Endothelial cell of umbilical vein (primary cell): ENCODE measurements at places on chromosomes 5 and 9. TPM values are rescaled to one million over a fixed set of nuclear protein-coding genes. Genes with fewer than 3 reads are reported as not detected.

DNA sequence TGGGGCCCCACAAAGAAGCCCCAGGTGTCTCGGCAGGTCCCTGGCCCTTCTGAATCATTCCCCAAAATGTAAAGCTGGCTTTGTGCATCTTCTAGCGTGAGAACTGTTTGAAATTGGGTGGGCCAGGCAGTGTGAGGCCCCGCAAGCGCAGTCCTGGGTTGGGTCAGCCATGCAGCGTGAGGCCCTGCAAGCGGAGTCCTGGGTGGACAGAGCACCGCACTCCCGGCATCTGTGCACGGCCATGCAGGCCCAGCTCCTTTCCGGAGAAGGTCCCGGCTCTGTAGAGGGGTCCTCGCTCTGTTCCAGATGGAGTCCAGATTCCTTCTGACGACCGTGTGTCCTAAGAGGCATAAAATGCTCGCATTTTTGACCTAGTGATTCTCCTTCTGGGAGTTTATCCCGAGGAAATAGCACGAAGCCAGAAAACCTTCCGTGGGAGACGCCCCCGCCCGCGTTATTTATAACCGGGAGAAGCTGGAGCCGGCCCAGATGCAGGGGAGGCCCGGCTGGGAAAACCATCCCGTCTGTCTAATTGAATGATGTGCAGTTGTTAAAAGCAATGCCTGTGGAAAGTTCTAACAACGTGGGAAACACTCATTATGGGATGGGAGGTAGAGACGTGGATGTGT lies 19.4 kb upstream of the NOTCH1 start:
- peaks cover 12% of the 10 kb centered on the region for H3K4me1 ChIP-seq
- no peaks in the 10 kb centered on the region for H3K36me3 ChIP-seq
- DNase-seq = no peak
- H3K27me3 ChIP-seq = no peaks in the 10 kb centered on the region

GRCh38 chr5:102999191-102999590 lies 120.7 kb downstream of the GIN1 start:
- H3K27ac ChIP-seq = no peak overlapping the region
- no peaks in the 10 kb centered on the region for H3K36me3 ChIP-seq
- no peak overlapping the region for H3K4me3 ChIP-seq
- DNase-seq = no peak
- H3K4me1 ChIP-seq = no peaks in the 10 kb centered on the region

DNA sequence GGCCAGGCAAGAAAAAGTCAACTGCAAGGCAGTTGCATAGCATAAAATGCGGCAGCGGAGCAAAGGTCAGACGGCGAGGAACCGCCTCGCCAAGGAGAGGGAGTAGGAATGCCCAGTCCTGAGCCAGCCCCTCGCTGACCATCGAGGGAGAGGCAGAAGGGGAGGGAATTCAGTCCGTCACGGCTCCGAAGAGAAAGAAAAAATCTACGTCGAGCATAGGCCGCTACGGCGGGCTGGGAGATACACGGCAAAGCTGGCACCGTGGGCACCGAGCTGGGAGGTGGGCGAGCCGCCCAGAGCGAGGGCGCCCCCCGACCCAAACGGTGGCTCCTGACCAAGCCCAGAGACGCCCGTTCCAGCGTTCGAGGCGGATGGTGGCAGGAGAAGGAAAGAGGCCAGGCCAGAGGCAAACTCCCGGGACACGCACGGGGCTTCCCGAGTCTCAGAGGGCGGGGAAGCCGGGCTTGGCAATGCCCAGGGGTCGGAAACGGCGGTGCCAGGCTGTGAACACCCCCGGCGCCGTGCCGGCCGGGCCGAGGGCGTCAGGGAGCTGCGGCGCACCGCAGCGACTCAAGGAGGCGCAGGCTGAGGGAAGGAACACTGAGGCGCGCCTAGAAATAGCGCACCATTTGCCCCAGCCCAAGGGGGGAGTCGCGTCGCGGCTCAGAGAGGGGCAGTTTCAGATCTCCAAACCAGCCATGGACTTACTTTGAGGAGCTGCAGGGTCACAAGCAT lies 518 bp downstream of the SPRY4 start:
- DNase-seq = peak; percentile 46
- no peaks in the 10 kb centered on the region for H3K36me3 ChIP-seq
- H3K4me1 ChIP-seq = peaks cover 55% of the 10 kb centered on the region
- H3K27me3 ChIP-seq = no peaks in the 10 kb centered on the region
- H3K4me3 ChIP-seq = peak overlapping the region; percentile 89

GRCh38 chr5:147671365-147671764 lies 111.2 kb downstream of the JAKMIP2 start:
- DNase-seq = no peak
- no peak overlapping the region for H3K27ac ChIP-seq
- H3K36me3 ChIP-seq = no peaks in the 10 kb centered on the region
- H3K4me3 ChIP-seq = no peak overlapping the region

GRCh38 chr5:132753135-132753987 lies 6.1 kb downstream of the CCNI2 start:
- DNase-seq = no peak
- H3K27ac ChIP-seq = no peak overlapping the region
- H3K4me1 ChIP-seq = no peaks in the 10 kb centered on the region

DNA sequence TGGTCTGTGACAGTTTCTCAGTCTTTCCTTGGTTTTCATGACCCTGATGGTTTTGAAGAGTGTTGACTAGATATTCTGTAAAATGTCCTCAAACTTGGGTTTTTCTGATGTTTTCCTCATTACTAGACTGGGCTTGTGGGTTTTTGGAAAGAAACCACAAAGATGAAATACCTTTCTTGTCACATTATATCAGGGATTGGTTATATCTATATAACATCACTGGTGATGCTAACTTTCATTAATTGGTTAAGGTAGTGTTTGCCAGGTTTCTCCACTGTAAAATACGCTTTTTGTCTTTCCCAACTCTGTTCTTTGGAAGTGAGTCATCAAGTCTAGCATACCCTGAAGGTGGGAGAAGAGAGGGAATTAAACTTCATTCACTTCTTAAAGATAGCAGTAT lies 3.3 kb upstream of the IL31RA start:
- no peak overlapping the region for H3K4me3 ChIP-seq
- H3K27me3 ChIP-seq = no peaks in the 10 kb centered on the region
- H3K36me3 ChIP-seq = no peaks in the 10 kb centered on the region
- no peak for DNase-seq

DNA sequence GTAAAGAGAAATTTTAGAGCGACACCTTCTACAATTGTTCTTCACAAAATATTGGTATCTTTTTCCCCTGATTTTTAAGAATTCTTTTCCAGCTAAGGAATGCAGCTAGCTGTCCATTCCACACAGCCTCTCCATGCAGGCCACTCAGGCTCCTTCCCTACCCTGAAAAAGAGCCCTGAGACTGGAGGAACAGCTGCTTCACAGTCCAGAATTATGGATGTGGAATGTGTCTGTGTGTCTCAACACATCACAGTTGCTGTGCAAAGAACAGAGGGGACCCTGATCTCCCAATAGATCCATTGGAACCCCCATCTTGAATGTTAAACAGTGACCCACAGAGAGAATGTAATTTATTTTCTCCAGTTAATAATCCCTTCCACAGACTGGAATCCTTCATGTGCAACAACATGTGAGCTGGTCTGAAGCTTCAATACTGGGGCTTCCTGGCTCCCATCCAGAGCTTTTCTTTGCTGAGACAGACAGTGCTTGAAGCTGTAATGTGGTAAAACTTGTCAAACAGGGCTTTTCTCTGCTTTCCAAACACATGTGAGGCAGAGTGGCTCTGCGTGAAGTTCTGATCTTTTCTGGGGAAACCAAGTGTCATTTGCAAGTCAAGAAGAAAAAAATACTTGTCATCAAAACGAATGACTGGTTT lies 53.3 kb upstream of the SMC5 start:
- no peak overlapping the region for H3K4me3 ChIP-seq
- H3K27ac ChIP-seq = no peak overlapping the region
- DNase-seq = no peak
- no peaks in the 10 kb centered on the region for H3K27me3 ChIP-seq
- H3K36me3 ChIP-seq = no peaks in the 10 kb centered on the region
- no peaks in the 10 kb centered on the region for H3K4me1 ChIP-seq

GRCh38 chr5:93511445-93511844 lies 69.6 kb downstream of the NR2F1-AS1 start:
- H3K27ac ChIP-seq = peak overlapping the region; percentile 86
- DNase-seq = no peak
- H3K27me3 ChIP-seq = no peaks in the 10 kb centered on the region
- no peak overlapping the region for H3K4me3 ChIP-seq
- H3K4me1 ChIP-seq = peaks cover 25% of the 10 kb centered on the region

- no peak overlapping the region for H3K27ac ChIP-seq
- no peak overlapping the region for H3K4me3 ChIP-seq
- H3K4me1 ChIP-seq = peaks cover 4% of the 10 kb centered on the region
- H3K27me3 ChIP-seq = peaks cover 30% of the 10 kb centered on the region
Observed at GRCh38 chr9:136133191-136133958, 14.7 kb upstream of the TMEM250 start.

GRCh38 chr5:96781031-96781971 lies 26.4 kb downstream of the ERAP1 start:
- H3K4me1 ChIP-seq = peaks cover 19% of the 10 kb centered on the region
- H3K36me3 ChIP-seq = peaks cover 11% of the 10 kb centered on the region
- no peaks in the 10 kb centered on the region for H3K27me3 ChIP-seq
- peak; percentile 53 for DNase-seq
- peak overlapping the region; percentile 63 for H3K27ac ChIP-seq

DNA sequence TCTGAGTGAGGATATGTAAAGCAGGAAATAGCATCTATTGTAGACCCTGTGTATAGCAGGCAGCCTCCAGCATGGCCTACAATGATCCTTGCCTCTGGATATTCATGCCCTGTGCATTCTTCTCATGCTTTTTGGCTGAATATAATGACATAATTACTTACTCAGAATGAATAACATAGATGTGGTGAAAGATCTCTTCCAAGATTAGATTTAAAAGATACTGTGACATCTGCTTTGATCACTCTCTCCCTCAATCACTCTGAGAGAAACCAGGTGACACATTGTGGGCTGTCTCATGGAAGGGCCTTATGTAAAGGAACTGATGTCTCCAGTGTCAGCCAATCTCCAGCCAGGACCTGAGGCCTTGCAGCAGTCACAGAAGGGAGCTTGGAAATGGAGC lies 376.7 kb downstream of the DNAH5 start:
- H3K27ac ChIP-seq = no peak overlapping the region
- H3K4me3 ChIP-seq = no peak overlapping the region
- H3K36me3 ChIP-seq = no peaks in the 10 kb centered on the region
- no peaks in the 10 kb centered on the region for H3K27me3 ChIP-seq
- no peak for DNase-seq
- no peaks in the 10 kb centered on the region for H3K4me1 ChIP-seq

DNA sequence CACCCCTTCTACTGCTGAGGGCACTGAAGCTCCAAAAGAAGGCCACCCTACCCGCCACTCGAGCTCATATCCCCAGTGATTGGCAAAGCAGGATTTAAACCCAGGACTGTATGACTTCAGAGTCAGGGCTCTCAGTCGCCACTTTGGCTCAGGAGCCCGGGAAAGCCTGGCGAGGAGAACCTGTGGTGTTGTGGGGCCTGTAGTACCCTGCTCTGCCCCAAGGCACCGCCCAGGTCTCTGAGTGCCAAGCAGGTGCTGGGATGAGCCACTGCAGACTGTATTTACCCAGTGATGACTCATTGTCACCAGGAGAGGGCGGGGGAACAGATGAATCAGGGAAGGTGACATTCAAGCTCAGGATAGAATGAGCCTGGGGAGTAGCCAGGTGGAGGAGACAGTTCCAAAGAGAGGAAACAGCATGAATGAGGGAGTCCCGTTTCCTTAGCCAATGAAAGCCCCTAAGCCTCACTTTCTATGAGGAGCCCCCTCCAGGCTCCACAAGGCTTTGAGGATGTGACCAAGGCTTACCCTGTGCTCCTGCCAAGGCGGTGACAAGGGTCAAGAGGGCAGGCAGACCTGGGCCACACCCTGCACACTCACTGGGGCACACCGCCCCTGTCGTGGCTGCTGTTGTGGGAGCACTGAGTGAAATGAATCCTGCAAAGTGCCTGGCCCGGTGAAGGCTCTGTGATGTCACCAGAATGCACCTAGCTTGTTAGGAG lies 17.8 kb upstream of the DPM2 start:
- peaks cover 6% of the 10 kb centered on the region for H3K4me1 ChIP-seq
- H3K4me3 ChIP-seq = no peak overlapping the region
- peak; percentile 21 for DNase-seq
- no peak overlapping the region for H3K27ac ChIP-seq
- H3K36me3 ChIP-seq = no peaks in the 10 kb centered on the region

DNA sequence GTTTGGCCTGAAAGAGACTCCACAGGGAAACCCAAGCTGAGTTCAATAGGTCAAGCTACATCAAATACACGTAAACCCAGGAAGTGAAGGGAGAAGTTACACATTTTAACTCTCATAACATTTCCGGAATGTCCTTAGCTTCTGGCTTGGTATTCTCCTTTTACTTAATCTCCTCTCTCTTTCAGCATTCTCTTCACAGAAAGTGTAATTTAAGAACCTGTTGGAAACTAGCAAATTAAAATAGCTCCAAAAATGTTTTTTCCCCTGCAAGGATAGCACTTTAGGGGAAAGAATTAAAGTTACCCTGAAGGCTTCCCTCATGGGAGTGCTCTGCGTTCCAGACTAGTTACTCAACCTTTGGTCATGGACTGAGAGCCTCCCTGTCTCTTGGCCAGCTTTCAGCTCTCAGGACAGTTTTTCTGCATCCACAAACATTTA lies 292.7 kb upstream of the TARS1 start:
- H3K27me3 ChIP-seq = peaks cover 8% of the 10 kb centered on the region
- no peaks in the 10 kb centered on the region for H3K36me3 ChIP-seq
- no peak overlapping the region for H3K27ac ChIP-seq

DNA sequence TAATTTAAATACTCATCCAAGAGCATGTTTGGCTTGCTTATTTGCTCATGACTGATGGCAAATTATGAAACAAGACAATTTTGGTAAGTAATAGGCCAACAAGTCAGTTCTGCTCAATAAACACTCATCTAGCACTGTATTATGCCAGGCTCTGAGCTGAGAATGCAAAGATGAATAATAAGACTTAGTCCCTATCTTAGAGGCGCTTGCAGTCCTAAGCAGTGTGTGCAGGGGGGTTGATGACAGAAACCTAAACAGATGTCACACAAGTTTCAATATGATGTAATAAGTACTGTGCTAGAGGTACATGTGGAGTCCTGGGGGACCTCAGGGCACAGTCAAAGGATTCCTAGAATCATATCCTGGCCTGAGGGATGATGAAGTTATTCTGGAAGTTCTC lies 287.6 kb upstream of the ADRA1B start:
- H3K27ac ChIP-seq = no peak overlapping the region
- H3K36me3 ChIP-seq = no peaks in the 10 kb centered on the region
- DNase-seq = no peak
- H3K27me3 ChIP-seq = no peaks in the 10 kb centered on the region
- H3K4me3 ChIP-seq = no peak overlapping the region
- no peaks in the 10 kb centered on the region for H3K4me1 ChIP-seq

- no peaks in the 10 kb centered on the region for H3K27me3 ChIP-seq
- no peaks in the 10 kb centered on the region for H3K36me3 ChIP-seq
- no peak overlapping the region for H3K4me3 ChIP-seq
- H3K27ac ChIP-seq = no peak overlapping the region
Observed at GRCh38 chr9:93306081-93306480, 122.1 kb downstream of the WNK2 start.

Gene GABRA1
- total RNA-seq = not detected in 2 replicates

Gene DMGDH
- not detected in 2 replicates for total RNA-seq

Gene SEMA5A
- 0.04 TPM in 1 of 2 replicates, not detected in the other for total RNA-seq

Gene LECT2
- total RNA-seq = not detected in 2 replicates

Gene CNTNAP3
- 19.4 and 24.7 TPM in 2 replicates for total RNA-seq

Gene IL7R
- 1.2 TPM in 2 replicates for total RNA-seq

Gene ASPN
- not detected in 2 replicates for total RNA-seq
